ENCODE measurements at places on chromosomes 5 and 9. TPM values are rescaled to one million over a fixed set of nuclear protein-coding genes. Genes with fewer than 3 reads are reported as not detected.

Gene LRRC19
- not detected for total RNA-seq

Gene UBE2R2
- 16.9 TPM for total RNA-seq

Gene TLN1
- total RNA-seq, result 44.8 TPM

Gene DMRT2
- not detected for total RNA-seq

Gene TRPM3
- total RNA-seq, result 1.1 TPM

All from NCI-H460 (cell line).